ENCODE measurements at places on chromosomes 16 and 17.

- DNase-seq = no peak
Measured at GRCh38 chr16:17552351-17552750, 81.6 kb upstream of the XYLT1 start.

GRCh38 chr17:61997664-61998063 is 67.4 kb downstream of the MED13 start:
- DNase-seq = no peak

GRCh38 chr17:32570081-32570396 is 83.2 kb downstream of the CDK5R1 start:
- no peak for DNase-seq

DNA sequence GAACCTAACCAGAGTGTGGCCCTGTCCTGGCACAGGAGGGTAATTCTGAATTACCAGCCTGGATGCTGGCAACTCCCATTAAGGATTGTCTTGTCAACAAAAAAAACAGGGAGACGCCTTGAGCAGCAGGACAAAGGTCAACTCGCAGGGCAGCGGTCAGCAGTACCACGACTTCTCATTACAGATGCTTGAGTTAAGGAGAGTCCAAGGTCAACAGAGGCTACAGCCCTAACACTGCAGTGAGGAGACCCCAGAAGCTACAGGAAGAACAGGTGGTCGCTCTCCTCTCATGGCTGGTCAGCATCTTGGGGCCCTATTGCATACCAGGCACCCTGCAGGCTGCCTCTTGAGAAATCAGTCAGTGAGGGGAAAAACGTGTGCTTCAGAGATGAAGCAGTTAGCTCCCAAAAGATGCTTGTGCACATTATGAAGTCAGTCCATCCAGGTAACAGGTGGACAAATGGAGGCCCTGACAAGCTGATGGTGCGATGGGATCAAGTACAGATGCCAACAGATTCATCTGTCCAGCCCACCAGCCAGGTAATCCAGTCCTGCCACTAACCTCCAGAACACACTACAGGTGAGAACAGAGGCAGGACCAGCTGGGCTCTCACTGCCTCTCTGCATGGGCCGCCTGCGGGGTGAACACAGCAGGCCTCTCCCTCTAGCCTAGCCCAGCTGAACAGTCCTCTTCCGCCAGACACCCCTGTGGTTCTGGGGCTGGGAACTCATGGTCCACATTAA is 4.2 kb downstream of the CSNK1D start:
- no peak for DNase-seq

- DNase-seq = no peak
Measured at GRCh38 chr16:89210165-89210903, 7.2 kb upstream of the ZNF778 start.
